ENCODE measurements at places on chromosomes 1 and 21. TPM values are rescaled to one million over a fixed set of nuclear protein-coding genes. Genes with fewer than 3 reads are reported as not detected.

Gene FBXO44
- total RNA-seq = 0.26 TPM

DNA sequence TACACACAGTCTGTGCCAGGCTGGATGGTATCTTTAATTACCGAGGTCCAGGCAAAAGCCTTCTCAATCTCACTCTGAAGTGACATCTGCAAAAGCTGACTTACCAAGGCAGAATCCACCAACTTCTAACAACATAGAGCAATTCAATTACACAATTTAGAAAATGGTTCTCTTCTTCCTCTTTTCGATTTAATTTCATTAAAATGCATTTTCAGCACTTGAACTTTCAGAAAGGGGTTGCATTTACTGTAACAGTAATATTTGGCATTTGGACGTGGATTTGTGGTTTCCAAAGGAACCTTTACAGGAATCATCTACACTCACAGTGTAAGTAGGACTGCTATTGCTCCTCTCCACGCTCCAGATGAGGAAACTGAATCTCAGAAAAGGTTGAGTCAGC, 53.3 kb downstream of the ERO1B start:
- no peak for DNase-seq

DNA sequence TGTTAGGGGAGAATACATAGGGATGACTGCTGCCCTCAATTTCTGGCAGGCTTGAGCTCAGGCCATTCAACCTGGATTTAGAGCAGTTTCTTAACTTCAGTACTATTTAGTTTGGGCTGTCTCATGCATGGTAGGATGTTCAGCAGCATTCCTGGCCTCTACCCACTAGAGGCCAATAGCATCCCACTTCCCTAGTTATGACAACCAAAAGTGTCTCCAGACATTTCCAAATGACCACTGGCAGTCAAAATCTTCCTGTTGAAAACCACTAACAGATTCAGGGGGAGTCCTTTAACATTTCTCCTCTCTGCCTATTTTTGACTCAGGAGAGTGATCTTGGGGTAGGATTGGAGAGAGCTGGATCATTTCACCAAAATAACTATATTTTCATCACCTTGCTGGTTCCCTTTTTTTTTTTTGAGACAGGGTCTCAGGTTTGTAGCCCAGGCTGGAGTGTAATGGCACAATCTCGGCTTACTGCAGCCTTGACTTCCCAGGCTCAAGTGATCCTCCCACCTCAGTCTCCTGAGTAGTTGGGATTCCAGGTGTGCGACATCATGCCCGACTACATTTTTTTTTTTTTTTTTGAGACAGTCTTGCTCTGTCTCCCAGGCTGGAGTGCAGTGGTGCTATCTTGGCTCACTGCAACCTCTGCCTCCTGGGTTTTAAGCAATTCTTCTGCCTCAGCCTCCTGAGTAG, 8.7 kb downstream of the GNAT2 start:
- no peak for DNase-seq

GRCh38 chr1:36513676-36514473, 31.2 kb upstream of the CSF3R start:
- DNase-seq = no peak

GRCh38 chr1:167791281-167792187, 69.8 kb downstream of the MPZL1 start:
- no peak for DNase-seq

DNA sequence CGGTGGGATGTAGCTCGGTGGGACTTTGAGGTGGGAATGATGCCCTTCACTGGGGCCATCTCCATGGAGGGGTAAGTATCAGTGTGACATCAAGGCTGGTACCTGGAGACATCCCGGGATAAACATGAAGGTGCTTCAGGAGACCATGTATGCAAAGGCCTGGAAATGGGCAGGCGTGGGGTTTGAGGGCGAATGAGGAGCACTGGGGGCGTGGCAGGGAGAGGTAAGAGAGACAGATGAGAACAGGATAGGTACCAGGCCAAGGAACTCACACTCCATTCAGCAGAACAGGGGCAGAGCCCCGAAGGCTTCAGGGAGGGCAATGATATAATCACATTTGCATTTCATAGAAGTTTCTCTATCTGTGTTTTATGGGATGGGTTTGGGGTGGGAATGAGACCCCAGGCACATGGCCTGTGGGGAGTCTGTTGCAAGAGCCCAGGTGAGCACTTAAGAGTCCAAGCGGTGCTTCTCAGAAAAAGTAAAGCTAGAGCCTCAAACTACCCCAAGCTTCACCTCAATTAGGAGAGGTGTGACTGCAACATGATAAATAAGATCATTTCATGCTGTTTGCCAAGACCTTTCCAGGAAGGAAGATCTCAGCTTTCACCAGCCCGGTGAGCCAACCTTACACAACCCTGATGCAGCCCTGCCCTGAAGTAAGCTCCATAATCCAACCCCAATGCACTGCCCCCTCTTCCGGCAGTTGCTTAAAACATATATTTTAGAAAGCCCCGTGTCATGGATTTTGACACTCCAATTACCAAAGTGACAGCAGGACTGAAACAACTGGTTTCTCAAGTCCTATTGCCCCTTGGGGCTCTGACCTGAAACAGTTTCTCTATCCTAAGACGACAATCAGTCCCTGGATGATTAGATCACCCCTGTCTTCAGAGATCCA, 7.4 kb downstream of the S100A9 start:
- DNase-seq = no peak

DNA sequence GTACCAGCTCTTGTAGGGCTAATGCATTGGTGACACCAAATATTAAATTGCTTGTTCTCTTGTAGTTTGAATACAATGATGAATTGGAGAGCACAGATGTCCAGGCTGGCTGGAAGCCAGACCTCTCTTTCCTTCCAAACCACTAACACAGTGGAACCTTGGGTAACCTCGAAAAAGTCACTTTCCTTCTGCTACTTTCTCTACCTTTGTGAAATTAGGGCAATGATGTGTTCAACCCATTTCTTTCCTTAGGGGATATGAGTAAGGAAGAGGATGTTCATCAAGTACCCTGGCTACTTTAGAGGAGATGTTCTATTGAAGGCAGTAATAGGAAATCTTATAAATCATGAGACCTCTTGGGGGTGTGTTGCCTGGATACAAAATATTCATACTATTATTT, 55.7 kb downstream of the XCL2 start:
- no peak for DNase-seq
